ENCODE measurements at places on chromosomes 11 and 22.

DNA sequence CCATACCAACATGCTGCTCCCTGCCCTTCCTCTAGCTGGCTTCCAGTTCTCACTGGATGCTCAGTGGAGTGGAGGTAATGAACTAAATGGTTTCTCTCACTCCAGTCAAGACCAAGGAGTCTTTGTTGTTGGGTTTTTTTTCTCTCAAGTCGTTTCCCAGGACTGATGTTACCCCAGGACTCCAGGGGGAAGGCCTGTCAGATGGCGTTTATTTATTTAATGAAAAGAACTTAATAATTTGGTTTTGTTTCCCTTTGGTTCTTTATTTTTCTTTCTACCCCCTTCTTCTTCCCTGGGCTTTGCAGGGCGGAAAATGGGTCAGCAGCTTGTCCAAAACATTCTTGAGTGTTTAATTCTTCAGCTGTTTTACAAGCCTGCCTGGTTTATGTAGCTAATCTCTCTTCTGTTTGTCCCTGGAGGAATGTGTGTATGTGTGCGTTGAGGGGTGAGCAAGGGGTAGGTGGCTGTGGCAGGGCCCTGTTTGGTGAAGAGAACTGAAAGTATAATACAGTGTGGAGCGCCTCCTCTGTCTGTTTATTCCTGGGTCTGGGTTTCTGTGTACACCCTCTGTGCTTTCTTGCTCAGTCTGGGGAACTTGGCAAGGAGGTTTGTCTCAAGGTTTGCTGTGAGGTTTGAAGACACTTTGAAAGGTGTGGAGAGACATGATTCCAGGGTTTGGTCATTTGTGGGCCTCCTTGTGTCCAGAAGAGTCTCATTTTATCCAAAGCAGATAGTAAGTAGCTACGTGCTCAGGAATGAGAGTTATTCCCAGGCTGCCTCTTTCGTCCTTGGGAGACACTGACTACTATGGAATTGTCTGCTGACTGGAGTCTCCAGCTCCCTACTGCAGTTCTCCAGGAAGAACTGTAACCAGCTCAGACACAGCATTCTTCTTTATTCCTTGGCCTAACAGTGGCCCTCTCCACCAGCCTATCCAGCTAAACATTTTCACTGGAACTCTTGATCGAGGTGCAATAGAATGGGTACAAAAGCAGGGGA lies 175.5 kb downstream of the ADAMTS15 start:
- no peak for DNase-seq
- no peaks in the 10 kb centered on the region for H3K4me1 ChIP-seq
- H3K27me3 ChIP-seq = peaks cover 4% of the 10 kb centered on the region
- no peak overlapping the region for H3K27ac ChIP-seq

GRCh38 chr22:42651134-42651533 lies 1.9 kb upstream of the CYB5R3 start:
- H3K4me3 ChIP-seq = no peak overlapping the region
- H3K27me3 ChIP-seq = no peaks in the 10 kb centered on the region
- DNase-seq = no peak
- peaks cover 35% of the 10 kb centered on the region for H3K4me1 ChIP-seq

GRCh38 chr22:43828725-43828997 lies 16.6 kb upstream of the EFCAB6 start:
- DNase-seq = no peak

GRCh38 chr11:110525883-110526282 lies 96.1 kb downstream of the FDX1 start:
- H3K4me3 ChIP-seq = no peak overlapping the region
- no peaks in the 10 kb centered on the region for H3K4me1 ChIP-seq
- no peaks in the 10 kb centered on the region for H3K36me3 ChIP-seq
- no peak overlapping the region for H3K27ac ChIP-seq
- H3K27me3 ChIP-seq = no peaks in the 10 kb centered on the region

GRCh38 chr11:129703846-129704245 lies 111.8 kb upstream of the TMEM45B start:
- H3K27me3 ChIP-seq = peaks cover 6% of the 10 kb centered on the region
- no peaks in the 10 kb centered on the region for H3K36me3 ChIP-seq
- no peak overlapping the region for H3K27ac ChIP-seq

DNA sequence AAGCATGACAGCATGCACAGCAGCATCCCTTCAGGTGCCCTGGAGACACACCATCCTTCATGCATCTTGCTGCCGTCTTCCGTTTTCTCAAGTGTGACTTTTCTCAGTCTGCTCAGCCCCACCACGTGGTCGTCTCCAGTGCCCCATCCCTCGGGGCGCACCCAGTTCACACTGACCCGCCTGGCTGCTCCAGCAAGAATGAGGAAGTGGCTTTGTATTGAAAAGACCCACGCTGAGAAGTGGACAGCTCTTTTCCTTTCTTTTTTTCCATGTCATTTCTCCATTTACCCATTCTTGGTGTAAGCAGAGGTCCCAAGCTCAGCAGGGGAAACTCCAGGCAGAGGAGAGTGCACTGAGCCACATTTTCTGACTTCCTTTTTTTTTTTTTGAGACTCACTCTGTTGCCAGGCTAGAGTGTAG lies 14.5 kb downstream of the SERPINH1 start:
- peaks cover 16% of the 10 kb centered on the region for H3K36me3 ChIP-seq
- H3K27me3 ChIP-seq = peaks cover 10% of the 10 kb centered on the region
- H3K4me3 ChIP-seq = no peak overlapping the region
- no peak overlapping the region for H3K27ac ChIP-seq
- no peak for DNase-seq

GRCh38 chr22:38432264-38432663 lies 22.7 kb downstream of the KCNJ4 start:
- DNase-seq = no peak
- no peak overlapping the region for H3K27ac ChIP-seq
- no peaks in the 10 kb centered on the region for H3K4me1 ChIP-seq
- no peaks in the 10 kb centered on the region for H3K36me3 ChIP-seq

GRCh38 chr11:64304032-64304315 lies 1.4 kb upstream of the ESRRA start:
- H3K27ac ChIP-seq = peak overlapping the region; percentile 95
- peaks cover 14% of the 10 kb centered on the region for H3K36me3 ChIP-seq
- H3K4me3 ChIP-seq = peak overlapping the region; percentile 39
- no peak for DNase-seq
- H3K27me3 ChIP-seq = peaks cover 2% of the 10 kb centered on the region

DNA sequence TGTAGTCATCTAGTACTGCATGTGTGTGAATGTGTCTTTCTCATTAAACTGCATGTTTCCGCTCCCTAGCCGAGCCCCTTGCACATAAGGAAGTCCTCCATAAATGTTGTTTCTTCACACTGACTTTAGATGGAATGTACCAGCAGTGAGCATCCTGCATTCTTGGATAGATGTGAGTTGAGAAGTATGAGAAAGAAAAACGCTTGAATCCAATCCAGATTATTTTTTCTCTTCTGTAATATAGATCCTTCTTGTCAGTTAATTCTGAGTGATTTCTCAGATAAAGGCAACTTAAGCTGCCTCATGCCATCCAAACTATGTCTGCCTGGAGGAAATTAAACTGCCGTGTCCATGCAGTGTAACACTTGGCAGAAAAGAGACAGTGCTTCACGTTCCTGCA lies 268.1 kb upstream of the ISX start:
- no peaks in the 10 kb centered on the region for H3K36me3 ChIP-seq
- H3K27me3 ChIP-seq = no peaks in the 10 kb centered on the region
- DNase-seq = no peak
- H3K4me1 ChIP-seq = no peaks in the 10 kb centered on the region

DNA sequence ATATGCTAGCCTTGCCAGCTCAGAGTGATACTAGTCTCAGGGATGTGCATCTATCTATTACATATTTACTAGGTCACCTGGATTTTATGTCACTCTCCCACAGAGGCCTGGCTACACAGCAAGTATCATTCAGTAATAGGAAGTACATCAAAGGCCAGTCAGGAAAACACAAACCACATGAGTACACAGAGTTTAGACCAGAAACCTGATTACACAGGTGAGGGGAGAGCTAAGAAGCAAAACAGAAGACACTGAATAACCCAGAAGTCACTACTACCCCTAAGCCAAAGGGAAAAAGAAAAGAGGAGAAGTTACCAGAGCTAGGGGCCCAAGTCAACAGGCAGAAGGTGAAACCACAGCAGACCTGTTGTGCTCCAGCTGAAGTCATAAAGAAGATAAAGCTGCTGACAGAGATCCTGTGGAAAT lies 13.3 kb downstream of the LPXN start:
- no peak for DNase-seq
- H3K4me3 ChIP-seq = no peak overlapping the region
- peaks cover 8% of the 10 kb centered on the region for H3K36me3 ChIP-seq
- peaks cover 5% of the 10 kb centered on the region for H3K4me1 ChIP-seq

DNA sequence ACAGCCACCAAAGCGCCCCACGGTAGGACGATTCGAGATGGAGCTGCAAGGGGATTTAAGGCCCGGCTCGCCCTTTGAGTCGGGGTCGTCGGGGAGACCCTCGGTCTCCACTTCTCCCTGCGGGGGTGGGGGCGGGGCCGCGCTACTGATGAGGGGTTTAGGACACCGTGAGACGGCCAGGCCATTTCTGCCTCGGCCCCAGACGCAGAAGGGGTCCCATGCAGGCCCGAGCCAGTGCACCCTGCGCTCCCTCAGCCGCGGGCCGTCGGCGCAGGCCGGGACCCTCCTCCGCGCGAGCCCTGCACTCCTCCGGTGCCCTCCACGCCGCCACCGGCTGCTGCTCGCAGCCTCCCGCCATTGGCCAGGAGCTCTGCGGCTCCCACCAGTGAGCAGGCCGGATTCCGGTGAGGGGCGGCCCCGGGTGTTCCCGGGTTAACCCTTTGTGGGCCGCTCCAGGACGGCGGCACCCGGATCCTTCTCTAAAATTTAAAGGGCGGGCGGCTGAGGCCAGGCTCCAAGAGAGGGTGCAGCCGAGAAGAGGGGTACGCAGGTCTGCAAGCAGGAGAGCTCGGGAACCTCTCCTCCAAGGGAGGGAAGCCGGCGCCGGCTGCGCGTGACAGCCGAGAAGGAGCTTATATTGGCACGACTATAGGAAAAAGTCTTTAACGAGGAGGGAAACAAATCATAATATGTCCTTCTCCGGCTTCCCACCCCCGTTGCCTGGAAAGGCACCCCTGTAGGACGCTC lies 18.0 kb downstream of the CREB3L1 start:
- H3K4me1 ChIP-seq = peaks cover 18% of the 10 kb centered on the region
- no peaks in the 10 kb centered on the region for H3K36me3 ChIP-seq
- no peaks in the 10 kb centered on the region for H3K27me3 ChIP-seq
- H3K4me3 ChIP-seq = peak overlapping the region; percentile 60

DNA sequence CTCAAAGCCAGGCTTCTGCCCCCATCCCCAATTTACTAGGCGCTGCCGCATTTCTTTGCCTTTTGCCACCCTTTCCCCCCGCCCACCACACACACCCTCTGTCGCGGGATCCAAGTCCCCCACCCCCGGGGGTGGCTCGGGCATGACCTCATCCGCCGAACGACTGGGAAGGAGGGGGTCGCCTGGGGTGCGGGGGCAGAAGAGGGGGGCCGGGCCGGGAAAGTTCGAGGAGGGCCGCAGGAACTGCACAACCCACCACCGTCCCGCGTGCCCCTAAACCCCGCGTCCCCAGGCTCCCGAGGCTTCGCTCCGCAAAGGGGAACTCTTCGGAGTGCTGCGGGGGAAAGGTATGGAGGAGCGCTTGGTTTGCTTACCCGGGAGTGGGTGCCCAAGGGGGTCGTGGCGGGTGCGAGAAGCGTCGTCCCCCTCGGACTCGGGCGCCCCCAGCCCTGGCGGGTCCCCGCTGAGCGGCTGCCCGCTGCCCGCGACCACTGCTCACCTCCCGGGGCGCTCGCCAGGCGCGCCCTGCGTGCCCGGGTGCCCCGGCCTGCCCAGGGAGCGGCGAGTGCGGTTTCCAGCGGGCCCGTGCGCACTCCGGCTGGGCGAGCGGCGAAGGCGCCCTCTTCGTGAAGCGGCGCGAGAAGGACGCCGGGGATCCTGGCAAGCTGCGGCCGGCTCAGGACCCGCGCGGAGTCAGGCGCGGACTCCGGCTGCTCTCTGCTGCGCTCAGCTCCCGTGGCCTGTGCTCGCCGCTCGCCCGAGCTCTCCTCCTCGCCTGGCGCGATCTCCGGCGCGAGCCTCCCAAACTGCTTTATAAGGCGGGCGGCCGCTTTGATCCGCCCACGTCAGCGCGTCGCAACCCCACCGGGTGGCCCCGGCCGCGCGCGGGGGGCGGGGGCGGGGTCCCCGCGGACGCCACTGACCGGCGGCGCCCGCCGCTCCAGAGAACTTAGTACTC lies 4.0 kb upstream of the WNT11 start:
- no peaks in the 10 kb centered on the region for H3K36me3 ChIP-seq
- H3K4me1 ChIP-seq = peaks cover 10% of the 10 kb centered on the region
- no peak overlapping the region for H3K4me3 ChIP-seq

DNA sequence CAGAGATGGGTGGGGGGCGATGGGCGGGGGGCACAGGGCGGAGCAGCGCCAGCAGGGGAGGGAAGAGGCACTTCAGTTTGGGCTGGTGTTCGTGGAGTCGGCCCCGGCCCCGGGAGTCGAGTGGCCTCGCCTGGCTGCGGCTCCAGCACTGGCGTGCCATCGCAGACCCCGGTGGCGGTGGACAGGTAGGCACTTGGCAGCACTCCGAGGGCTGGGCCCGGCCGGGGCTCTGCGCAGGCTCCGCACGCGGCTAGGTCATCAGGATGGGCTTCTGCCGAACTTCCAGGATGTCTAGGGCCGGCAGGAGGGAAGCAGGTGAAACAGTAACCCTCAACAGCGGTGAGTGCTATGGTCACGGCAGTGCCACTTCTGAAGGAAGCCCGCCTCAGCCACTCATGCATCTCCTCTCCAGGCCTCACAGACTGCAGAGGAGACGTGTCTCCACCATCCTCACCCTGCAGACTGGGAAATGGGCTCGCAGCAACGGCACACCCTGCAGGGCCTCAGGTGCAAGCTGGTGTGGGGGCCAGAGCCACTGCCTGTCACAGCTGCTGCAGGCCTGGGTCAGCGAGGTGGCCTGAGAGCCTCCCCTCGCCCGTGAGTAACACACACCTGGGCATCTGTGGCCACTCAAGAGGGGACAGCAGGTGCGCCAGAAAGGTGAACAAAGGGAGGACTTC lies 33.3 kb downstream of the NUP50 start:
- H3K27me3 ChIP-seq = no peaks in the 10 kb centered on the region
- H3K4me1 ChIP-seq = no peaks in the 10 kb centered on the region
- no peak for DNase-seq
- no peak overlapping the region for H3K4me3 ChIP-seq
- H3K36me3 ChIP-seq = peaks cover 33% of the 10 kb centered on the region

- H3K4me3 ChIP-seq = no peak overlapping the region
- H3K36me3 ChIP-seq = no peaks in the 10 kb centered on the region
- DNase-seq = no peak
- H3K4me1 ChIP-seq = no peaks in the 10 kb centered on the region
- no peaks in the 10 kb centered on the region for H3K27me3 ChIP-seq
- no peak overlapping the region for H3K27ac ChIP-seq
Observed at GRCh38 chr11:87926250-87926970, 248.8 kb downstream of the RAB38 start.

- no peaks in the 10 kb centered on the region for H3K4me1 ChIP-seq
- H3K4me3 ChIP-seq = no peak overlapping the region
- no peak for DNase-seq
Observed at GRCh38 chr11:1504581-1505290, 18.2 kb upstream of the MOB2 start.
